ENCODE measurements at places on chromosomes 5 and 9.

DNA sequence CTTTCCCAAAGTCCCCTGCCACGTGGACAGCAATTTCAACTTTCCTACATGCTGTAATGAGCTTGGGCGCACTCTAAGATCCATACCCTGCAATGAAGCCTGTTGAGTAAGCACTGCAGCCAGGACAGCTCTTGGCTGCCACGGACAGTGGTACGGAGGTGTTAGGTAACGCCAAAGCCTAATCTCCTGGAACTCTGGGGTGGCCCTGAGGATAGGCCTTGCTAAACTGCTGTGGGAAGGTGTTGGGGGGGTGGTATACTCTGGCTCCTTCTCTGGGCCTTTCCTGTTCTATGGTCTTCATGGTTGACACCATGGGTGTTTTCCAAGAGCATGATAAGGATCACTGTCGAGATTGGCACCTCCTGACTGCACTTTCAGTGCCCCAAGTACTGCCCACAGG lies 66.4 kb upstream of the PITX1 start:
- DNase-seq, result no peak

- DNase-seq, result no peak
Measured at GRCh38 chr9:127004946-127005769, 90.6 kb downstream of the RALGPS1 start.

DNA sequence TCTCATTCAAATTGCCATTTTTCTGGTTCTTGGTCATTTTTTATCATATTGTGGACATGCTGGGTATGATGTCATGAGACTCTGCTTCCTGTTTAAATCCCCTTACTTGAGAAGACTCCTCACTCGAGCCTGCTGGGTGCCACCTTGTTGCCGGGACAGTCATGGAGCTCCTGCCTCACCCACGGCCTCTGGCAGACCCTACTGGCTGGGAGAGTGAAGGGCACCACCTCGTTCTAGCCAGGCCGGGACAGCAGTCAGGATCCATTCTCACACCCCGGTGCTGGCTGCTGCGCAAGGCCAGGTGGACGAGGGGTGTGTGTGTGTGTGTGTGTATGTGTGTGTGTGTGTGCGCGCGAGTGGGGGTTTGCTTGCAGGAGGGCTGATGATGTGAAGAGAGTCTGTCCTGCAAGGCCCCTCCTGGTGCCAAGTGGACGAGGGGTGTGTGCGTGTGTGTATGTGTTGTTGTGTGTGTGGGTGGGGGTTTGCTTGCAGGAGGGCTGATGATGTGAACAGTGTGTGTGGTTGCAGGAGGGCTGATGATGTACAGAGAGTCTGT lies 4.4 kb downstream of the CEP72 start:
- no peak for DNase-seq

DNA sequence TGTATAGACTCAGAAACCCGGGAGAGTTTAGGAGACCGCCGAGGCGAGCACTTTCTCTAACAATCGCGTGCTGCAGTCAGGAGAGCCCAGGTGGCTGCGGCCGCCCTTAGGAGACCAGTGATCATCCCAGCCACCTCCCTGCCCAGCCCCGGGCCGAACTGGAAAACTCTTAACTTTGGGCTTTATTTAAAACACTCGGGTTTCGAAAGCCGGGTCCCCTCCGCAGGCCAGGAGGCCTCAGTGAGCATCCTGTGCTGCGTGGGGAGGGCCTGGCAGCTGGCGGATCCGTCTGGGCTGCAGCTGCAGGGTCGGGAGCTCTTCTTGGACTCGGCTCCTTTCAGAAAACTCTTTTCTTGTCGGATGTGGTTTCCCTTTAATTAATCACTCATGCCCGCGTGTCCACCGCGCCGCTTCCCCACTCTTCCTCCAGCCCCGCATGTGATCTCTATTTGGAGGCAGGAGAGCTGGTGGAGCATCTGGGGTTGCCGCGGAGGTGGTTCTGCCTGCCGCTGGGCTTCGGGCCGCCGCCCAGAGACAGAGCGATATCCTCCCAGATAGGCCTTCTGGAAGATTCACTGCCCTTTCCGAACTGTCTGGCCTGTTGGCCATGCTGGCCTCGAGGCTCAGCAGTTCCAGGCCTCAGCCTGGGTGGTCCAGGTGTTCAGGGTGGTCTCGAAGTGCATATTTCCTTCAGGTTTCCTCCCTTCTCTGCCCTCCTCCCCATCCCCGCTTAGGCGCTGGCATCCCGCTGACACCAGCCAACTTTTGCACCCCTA lies 59.5 kb downstream of the TMEM174 start:
- DNase-seq, result no peak

- DNase-seq, result no peak
Measured at GRCh38 chr9:82722051-82722450, 340.9 kb downstream of the RASEF start.

GRCh38 chr9:96152550-96152949 lies 149.4 kb downstream of the HSD17B3 start:
- no peak for DNase-seq

DNA sequence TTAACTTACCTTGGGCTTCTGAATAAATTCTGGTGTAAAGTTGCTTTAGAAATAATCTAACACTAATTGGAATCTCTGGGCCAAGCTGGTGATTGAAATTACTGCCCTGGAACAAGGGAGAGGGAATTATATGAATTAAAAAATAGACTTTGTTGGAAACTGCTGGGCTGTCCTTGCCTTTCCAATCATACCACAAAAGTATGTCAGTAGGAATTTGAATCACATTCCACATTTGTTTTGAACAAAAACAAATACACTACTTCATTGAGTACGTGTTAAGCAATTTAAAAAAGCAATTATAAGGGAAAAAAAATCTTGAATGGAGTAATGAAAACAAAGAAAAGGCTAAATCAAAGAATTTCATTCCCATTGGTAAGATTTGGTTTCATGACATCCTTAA lies 102.5 kb upstream of the SREK1 start:
- no peak for DNase-seq

GRCh38 chr5:25295067-25295466 lies 650.3 kb upstream of the CDH10 start:
- DNase-seq, result no peak

GRCh38 chr5:125232779-125233230 lies 486.4 kb upstream of the ZNF608 start:
- no peak for DNase-seq

- no peak for DNase-seq
Measured at GRCh38 chr9:91154686-91155085, 207.0 kb downstream of the AUH start.

GRCh38 chr5:151678713-151679112 lies 8.0 kb downstream of the SPARC start:
- DNase-seq, result no peak

DNA sequence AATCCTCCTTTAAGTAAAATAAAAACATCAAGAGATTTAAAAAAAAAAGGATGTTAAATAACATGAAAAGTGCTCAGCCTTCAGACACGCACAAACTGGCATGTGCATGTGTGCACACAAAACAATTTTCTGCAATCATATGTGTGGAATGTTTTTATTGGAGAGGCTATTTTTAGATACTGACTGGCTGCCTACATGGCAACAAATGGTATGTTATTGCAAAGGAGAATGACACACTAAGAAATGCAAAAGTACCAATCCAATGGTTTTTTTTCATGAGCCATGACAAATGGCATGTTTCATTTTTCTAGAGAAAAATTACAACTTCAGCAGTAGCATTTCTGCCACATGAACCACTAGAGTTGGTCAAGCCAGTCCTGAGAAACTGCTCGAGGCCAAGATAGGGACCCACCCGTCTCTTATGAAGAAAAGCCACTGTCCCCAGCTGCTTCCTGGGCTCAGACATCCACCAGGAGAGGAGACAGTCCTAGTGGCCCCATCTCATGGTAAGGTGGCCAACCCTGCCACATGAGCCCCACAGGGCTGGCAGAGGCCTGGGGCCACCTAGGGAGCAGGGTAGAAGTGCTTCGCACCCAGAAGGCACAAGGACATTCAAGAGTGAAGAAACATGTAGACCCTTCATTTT lies 116.4 kb downstream of the MYO10 start:
- no peak for DNase-seq

DNA sequence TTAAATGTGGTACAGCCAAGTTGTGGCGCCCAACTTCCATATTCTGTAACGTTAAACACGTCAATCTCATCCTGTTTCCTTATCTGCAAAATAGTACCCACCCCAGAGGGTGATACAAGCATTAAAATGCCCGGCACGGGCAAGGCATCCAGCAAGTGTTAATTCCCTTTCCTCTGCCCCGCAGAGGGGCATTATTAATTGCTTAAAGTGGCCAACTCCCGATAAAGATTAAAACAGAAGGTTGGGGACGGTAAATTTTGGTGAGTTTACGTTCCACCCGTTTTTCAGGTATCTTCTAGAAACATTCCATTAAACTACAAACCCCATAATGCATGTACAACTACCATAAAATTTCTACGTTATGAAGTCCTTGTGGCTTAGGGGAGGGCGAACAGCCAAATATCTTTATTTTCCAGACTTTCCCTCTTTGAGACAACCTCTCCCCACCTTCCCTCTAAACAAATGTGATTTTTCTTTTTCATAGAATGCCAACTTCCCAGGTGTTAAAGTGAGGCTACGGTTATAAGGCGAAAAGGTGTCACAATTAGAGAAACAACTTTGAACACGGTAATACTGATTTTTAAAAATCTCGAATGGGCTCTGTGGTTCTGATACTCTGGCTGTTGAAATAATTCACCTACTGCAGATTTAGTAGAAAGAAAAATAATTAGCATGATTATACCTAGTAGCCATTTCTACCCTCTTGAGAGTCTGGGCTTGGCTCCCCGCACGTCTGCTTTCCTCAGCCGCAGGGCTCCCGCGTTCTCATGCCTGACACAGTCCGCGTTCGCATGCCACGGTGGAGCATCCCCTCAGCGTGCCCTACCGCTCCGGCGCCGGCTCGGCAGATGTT lies 1.2 kb upstream of the GPBP1 start:
- DNase-seq, result no peak

DNA sequence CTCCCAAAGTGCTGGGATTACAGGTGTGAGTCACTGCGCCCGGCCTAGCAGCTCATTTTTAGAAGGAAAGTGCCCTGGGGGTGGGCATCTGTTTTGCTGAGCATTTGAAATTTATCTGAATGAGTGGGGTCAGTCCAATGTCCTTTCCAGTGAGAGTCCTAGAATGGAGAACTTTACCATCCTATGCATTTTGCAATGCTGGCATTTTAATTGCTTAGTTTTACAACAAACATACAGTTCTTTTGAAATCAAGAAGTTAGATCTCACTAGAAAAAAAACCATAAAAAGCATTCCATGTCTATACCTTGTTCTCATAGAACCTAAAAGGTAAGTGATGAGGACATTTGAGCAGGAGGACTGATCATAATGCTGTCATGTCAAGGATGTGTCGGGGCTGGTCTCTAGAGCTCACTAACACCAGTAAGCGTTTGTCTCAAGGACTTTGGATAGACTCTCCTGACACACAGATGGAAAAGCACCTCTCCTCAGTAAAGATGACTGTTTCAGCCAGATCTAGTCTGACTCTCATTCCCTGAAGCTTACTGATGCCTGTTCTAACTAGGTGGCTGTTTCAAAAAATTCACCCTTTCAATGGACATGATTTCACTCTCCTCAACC lies 83.9 kb downstream of the DCP2 start:
- no peak for DNase-seq
